H7 (cell line): ENCODE measurements at places on chromosomes 12 and 14. TPM values are rescaled to one million over a fixed set of nuclear protein-coding genes. Genes with fewer than 3 reads are reported as not detected.

Gene CCDC196
- total RNA-seq, result not detected in 2 replicates

Gene KCNC2
- not detected in 2 replicates for total RNA-seq

Gene MYO1H
- 0.04 TPM in 1 of 2 replicates, not detected in the other for total RNA-seq

Gene CIT
- 23.8 and 27.7 TPM in 2 replicates for total RNA-seq

Gene TEX52
- total RNA-seq, result not detected in 2 replicates

Gene RTL1
- not detected in 2 replicates for total RNA-seq

Gene TSHR
- total RNA-seq, result not detected in 2 replicates

- DNase-seq, result no peak
Observed at GRCh38 chr12:67237231-67237630, 31.9 kb upstream of the CAND1 start.

DNA sequence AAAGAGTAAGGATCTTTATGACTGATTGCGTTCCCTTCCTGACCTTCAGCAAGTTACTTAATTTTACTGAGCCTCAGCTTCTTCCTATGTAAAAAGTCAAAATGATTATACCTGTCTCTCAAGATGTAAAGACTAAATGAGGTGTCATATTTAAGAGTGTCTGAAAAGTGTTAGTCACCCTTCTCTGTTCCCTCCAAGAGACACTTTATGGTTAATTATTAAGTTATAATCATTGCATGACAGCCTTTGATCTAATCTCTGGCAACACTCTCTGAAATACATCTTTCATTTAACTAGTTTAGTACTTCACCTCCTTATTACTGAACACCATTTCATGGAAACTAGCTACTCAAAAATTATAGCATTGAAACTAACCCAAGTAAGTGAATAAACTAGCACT, 54.8 kb downstream of the BMAL2 start:
- no peak for DNase-seq

DNA sequence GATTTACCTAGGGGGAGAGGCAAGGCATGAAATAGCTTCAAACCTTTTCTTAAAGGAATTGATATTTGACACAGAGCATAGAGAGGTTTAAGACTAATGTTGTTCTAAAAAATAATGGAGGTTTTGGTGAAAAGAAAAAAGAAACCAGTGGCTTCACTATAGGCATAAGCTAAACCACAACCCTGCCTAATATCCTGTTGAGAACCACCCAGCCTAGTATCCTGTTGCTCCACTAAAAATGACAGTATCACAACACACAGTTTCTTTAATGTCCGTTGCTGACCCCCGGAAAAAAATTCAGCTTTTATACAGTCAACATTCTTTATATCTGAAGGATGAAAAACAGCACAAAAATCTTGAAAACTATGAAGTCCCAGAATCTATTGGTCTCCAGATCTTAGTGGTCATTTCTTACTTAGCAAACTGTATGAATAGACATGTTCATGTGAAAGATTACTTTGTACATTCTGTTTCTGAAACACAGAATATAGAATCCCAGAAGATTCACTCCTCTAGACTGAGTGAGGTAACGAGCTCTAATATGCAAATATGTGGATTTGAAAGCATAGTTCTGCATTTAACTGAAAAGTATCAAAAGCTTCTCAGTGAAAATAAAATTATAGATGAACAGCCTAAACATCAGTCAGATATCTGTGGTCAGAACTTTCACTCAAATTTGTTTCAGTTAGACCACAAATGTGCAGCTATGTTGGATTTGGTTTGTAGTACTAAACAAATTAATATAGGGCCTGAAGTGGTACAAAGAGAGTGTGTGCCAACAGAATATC, 40.5 kb downstream of the GALC start:
- DNase-seq, result no peak

GRCh38 chr14:34981743-34982420, 910 bp upstream of the SRP54 start:
- DNase-seq, result peak; percentile 30

GRCh38 chr12:71558445-71558844, 105.2 kb downstream of the ZFC3H1 start:
- DNase-seq, result no peak

- DNase-seq, result no peak
Observed at GRCh38 chr14:28823245-28823644, 56.7 kb downstream of the FOXG1 start.

GRCh38 chr12:47038270-47038748, 41.1 kb upstream of the PCED1B start:
- DNase-seq, result no peak

- DNase-seq, result peak; percentile 77
Observed at GRCh38 chr12:109582636-109583035, 9.0 kb downstream of the MVK start.

DNA sequence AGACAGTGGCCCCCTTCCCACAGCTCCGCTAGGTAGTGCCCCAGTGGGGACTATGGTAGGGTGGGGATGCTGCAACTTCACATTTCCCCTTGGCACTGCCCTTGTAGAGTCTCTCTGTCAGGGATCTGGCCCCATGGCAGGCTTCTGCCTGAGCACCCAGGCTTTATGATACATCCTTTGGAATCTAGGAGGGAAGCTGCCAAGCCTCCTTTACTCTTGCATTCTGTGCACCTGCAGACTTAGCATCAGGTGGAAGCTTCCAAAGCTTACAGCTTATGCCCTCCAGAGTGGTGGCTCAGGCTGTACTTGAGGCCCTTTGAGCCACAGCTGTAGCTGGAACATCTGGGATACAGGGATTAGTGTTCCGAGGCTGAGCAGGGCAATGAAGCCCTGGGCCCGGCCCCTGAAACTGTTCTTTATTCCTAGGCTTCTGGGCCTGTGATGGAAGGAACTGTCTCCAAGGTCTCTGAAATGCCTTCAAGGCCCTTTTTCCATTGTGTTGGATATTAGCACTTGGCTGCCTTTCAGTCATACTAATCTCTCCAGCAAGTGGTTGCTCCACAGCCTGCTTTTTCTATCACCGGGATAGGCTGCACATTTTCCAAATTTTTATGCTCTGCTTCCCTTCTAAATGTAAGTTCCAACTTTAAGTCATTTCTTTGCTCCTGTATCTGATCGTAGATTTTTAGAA, 22.2 kb upstream of the OR6J1 start:
- no peak for DNase-seq

- no peak for DNase-seq
Observed at GRCh38 chr14:98802044-98802443, 470.0 kb downstream of the BCL11B start.

GRCh38 chr14:37948266-37948665, 259.4 kb upstream of the SSTR1 start:
- DNase-seq, result no peak

- DNase-seq, result no peak
Observed at GRCh38 chr14:98682726-98683125, 589.3 kb downstream of the BCL11B start.

GRCh38 chr12:115712676-115713075, 564.8 kb downstream of the MED13L start:
- no peak for DNase-seq

GRCh38 chr14:99516871-99517642, 35.8 kb downstream of the CCNK start:
- peak; percentile 77 for DNase-seq

DNA sequence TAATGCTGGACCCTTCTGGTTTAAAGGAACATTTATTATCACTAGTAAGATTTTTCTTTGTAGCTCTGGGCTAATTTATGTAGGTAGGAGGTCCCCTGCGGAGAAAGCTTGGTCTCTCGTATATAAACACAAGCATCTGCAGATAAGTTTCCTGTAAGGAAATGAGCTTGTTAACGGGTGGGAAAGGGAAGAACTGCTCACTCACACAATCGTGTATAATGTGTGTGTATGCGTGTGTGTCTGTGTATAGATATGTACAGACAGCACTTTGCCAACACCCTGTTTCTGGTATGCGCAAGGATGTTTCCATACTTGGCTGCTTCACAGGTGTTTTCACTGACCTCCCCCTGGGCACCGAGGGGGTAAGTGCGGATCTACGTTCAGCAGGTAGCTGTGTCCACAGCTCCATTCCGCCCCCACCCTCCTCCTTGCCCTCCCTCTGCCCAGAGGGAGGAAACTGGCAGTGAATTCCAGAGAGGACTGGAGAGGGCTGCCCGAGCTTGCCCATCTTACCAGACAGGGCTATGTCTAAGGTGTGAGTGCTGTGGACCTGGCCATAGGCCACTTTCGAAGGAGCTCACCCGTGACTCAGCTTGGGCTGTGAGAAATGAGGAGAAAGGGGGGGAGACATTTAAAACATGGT, 65.2 kb downstream of the NINJ2 start:
- DNase-seq, result peak; percentile 44

- DNase-seq, result peak; percentile 89
Observed at GRCh38 chr14:52313903-52314594, at the start of gene PTGER2. Gene PTGER2, plus strand, starts transcription at chr14:52314312. Its CDS starts 237 bp downstream, at chr14:52314549.

- DNase-seq, result no peak
Observed at GRCh38 chr12:10319388-10319787, 11.7 kb downstream of the KLRD1 start.

DNA sequence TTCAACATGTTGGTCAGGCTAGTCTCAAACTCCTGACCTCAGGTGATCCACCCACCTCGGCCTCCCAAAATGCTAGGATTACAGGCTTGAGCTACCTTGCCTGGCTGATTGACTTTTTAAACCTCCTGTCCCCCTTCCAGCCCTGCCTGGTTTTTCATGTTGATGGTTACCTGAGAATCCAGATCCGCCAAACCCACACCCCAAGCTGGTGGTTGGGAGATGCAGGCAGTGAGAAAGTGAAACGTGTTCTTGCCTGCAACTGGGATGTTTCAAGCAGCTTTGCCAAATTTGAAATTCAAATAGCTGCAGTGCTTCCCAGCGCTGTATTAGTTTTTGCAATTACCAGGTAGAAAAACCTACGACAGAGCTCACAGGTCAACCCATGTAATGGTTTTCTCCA, 238.3 kb upstream of the PWP1 start:
- DNase-seq, result no peak

DNA sequence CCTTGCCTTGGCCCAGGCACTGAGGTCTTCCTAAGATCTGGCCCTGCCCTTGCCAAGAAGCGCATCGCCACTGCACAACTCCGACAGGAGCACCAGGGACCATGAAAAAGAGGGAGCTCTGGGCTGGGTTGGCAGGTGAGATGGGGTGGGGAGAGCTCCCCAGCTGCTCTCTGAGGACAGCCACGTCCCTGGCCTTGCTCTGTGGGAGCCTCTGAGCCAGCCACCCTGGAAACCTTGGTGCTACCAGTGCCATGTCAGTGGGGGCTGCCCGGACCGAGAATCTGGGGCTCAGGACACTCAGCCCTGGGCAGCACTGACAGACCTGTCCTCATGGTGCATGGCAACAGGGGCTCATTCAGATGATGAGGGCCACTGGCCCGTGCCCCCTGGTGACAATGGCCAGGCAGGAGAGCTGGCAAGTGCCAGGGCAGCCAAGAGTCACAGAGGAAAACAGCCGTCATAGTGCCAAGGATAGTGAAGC, 134.8 kb downstream of the ZFP36L1 start:
- DNase-seq, result no peak

DNA sequence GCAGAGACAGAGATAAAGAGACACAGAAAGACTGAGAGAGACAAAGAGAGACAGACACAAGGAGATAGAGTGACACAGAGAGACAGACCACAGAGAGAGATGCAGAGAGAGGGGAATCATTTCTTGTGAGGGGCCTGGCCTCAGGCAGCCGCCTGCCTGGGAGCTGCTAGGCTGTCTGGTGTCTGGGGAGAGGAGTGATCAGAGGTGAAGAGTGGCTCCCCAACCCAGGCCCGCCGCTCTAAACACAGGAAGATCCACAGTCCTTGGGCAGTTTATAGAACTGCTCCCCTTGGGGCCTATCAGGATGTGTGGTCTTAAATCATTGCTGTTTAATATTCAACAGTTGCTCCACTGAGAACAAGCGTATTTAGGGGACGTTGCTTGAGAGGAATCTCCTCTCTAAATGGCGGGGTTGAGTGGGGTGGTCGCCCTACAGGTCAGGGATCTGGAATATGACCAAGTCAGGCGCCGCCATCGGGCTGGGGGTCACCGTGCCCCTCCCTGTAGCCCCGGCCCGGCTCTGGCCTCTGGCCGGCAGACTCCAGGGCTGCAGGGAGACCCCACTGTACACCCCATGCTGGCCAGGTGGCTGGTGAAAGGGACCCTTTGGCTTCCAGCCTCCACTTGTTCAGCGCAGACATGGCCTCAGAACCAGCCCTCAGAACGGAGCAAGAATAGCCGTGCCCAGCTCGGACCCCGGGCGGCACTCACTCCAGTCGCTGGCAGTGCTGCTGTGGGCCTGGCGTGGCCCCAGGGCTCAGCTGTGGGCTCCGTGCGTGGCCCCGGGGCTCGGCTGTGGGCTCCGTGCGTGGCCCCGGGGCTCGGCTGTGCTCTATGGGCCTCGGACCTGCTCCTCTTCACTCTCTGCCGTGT, 89.4 kb downstream of the GALNT9 start:
- no peak for DNase-seq

DNA sequence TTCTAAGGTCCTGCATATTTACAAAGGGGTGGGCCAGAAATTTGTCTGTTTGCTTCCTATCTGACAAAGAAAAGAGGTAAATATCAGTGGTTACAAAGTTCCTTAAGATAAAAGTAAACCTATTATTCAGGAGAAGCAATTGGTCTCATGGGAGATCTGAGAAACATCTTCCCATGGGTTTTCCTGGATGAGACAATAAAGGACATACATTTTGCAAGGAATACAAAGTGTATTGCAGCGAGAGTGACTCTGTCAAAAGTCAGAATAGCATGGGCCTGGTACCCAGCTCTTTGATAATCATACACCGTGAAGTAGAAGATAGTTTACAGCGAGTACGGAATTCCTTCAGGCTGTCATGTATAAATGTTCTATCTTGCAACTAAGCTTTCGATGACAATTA, 14.2 kb downstream of the LRRK2 start:
- no peak for DNase-seq

- no peak for DNase-seq
Observed at GRCh38 chr12:57449375-57449774, 5.7 kb upstream of the INHBE start.

- DNase-seq, result no peak
Observed at GRCh38 chr12:108642269-108642870, 8.7 kb upstream of the SELPLG start.

DNA sequence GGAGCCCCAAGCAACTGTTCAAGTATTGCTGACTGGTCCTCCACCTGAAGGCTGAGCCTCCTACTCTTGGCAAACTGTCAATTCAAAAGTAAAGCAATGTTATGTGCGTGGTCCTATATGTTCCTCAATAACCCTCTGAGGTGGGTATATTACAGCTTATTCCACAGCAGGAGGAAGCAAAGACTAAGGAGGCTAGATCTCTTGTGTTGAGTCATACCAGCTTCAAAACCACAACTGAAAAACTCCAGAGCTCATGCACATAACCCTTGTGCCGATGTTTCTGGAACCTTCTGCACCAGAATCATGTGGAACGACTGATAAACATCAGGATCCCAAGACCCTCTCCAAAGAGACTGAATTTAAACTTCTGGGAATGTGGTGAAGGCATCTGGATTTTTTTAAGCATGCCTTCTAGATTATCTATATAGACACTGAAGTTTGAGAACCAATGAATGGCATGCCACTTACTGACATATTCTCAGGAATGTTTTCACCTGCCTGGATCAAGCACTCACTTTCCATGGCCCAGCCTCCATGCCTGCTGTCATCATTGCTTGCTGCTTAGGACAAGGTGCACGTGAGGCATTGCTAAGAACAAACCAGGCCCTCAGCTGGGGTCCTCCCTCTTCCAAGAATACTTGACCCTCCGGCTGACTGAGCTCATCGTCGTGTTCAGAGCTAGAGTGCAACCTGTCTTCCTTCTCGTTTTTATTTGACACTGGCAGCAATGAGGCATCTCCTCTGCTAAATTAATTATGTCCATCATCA, 194.7 kb downstream of the BCL11B start:
- no peak for DNase-seq

GRCh38 chr14:89178800-89179535, 238.1 kb downstream of the FOXN3 start:
- DNase-seq, result no peak

- peak; percentile 23 for DNase-seq
Observed at GRCh38 chr12:43758247-43758727, 303 bp downstream of the PUS7L start.

- no peak for DNase-seq
Observed at GRCh38 chr12:7310070-7310469, 6.2 kb downstream of the ACSM4 start.
